ENCODE measurements at places on chromosomes 1 and 21.

DNA sequence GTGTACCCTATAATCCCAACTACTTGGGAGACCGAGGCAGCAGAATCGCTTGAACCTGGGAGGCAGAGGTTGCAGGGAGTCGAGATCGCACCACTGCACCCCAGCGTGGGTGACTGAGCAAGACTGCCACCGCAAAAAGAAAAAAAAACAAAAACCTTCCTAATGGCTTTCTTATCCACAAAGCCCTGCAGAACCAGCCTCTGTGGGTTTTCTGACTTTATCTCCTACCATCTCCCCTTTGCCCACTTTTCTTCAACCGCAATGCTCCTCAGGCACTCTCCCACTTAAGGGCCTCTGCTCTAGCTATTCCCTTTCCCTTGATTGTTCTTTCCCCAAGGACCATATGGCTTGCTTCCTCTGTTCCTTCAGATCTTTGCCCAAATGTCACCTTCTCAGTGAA lies 67.9 kb upstream of the PUM1 start:
- DNase-seq: no peak

GRCh38 chr1:58238846-58239245 lies 307.7 kb downstream of the OMA1 start:
- DNase-seq: no peak

DNA sequence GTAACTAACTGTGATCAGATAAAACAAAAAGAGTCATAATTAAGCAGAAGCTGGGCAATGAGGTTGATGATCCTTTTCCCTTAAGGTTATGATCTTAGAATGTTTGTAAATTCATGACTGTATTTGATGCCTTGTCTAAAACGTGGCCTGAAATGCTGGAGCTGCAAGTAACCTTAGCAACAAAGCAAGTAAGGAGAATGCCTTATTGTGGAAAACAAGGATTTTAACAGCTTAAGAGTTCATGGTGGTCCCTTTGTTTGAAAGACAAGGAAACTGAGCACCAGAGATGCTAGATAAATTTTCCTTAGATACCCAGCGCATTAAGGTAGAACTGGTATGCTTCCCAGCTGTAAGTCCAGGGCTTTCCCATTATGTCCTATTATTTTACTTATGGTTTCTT lies 25.7 kb upstream of the XPR1 start:
- DNase-seq: no peak

- no peak for DNase-seq
These were observed 176.7 kb upstream of the CTTNBP2NL start for GRCh38 chr1:112219267-112219666.

DNA sequence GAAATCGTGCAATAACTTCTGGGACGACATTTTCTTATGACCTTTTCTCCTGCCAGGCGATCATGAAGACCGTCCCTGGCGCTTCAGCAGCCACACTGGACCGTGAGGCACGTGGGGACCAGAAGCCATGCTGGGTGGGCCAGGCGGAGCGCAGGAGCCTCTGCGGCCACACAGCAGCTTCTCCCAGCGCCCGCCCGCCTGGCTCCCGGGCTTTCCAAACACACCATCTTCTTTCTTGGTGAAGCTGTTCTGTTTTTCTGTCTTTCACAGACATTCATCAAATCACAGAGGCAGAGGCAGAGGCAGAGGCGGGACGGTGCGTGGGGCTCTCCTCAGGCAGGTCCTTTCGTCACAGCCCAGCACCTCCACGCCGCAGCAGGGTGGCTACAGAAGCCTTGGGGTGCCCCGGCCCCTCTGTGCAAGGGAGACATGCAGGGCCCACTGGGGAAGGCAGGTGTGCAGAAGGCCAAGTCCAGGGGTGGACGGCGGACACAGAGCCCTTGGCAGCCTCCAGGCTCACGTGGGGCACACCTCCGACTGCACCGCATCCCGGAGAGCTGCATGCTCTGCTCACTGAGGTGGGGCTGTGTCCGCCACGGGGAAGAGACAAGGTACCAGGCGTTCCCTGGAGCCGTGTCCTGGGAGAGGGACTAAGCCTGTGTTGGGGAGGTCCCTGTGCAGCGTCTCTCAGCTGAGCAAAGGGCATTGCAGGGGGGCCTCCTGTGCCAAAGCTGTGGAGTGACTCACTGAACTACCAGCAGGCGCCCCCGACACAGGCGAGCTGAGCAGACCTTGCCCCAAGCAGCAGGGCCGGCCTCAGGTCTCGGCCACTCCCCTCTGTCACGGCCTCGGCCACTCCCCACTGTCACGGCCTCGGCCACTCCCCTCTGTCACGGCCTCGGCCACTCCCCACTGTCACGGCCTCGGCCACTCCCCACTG lies 2.6 kb upstream of the TMEM240 start:
- DNase-seq: no peak

DNA sequence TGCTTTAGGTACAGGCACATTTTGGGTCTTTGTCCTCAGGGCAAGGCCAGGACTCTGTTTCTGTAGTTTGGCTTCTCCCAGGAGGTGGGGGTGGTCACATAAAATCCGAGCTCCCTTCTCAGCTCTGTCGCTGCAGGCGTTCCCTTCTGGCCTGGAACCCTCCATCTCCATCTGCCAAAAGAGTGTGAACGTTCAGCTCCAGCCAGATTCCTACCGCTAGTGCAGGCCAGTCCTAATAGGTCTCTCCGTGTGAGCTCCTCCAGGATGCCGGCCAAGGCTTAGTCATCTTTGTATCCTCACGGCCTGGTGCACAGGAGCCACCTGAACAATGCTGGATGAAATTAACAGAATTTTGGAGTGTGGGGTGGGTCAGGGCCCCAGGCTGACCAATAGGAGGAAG lies 19.9 kb upstream of the KCNA10 start:
- no peak for DNase-seq

DNA sequence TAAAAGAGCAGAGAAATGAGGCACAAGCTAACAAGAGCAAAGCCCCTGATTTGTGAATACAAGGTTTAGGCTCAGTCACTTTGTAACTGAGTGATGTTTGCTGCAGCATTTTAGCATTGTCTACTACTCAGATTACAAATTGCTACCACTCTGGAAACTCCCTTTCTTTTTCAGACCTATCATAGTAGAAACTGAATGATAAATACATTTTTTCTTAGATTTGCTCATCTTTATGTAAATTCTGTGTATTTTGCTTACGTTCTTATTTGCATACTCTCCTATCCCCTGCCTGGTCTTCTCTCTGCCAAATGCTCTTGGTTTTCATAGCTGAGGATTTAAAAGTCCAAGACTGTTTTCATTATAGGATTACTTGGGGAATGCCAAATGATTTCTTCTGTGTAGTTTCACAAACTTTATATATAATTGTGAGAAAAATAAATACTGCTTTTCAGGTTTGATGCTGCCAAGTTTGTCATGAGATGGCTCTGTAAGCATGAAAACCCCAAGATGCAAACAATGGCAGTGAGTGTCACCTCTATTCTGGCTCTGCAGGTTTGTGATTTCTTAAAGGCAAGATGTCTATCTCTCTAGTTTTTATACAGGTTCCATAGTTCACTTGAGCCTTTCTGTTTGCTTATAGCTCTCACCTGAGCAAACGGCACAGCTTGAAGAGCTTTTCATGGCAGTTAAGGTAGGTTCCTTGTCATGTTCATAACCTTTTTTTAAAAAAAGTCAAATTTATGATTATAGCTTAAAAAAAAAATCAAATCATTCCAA lies 24.7 kb downstream of the ZYG11A start:
- DNase-seq: no peak

GRCh38 chr1:220652995-220653394 lies 37.2 kb upstream of the C1orf115 start:
- no peak for DNase-seq

DNA sequence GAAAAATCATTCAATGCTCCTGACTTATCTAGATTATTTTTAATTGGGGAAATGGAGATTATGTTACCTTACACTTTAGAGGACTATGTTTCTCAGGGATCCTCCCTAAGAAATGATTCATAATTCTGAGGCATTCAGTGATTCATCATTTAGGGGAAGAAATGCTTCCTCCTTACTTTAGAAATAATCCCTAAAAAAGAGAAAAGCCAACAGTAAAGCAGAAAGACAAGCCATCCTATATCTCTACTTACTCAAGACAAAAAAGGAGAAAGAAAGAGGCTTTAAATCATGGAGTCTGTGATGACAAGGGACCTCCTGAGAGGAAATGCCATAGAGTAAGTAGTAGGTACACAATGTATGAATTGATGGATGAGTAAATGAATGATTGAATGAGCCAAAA lies 137.0 kb downstream of the BRINP2 start:
- DNase-seq: peak; percentile 74

DNA sequence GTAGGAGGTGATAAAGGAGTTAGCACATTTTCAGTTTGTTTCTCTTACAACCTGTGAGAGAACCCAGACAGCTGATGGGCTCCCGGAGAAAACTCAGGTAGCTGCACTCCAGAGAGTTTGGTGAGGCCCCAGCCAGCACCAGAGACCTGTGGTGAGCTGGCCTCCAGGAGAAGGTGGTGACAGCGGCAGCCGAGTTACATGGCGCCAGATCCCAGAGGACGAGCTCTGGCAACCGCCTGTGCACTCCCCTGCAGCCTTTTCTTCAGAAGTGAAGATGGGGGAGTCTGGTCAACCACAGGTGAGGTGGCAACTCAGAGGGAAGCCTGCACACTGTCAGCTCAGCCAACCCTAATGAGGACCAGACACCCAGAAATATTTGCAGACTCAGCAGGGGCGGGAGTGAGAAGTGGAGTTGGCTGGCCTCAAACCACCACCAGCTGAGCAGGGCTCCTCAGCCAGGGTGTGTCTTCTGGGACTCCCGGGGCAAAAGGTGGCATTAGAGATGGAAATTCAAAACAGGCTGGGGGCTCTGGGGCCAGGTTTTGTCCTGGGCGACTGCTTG lies 209.7 kb downstream of the SETD4 start:
- DNase-seq: peak; percentile 51

DNA sequence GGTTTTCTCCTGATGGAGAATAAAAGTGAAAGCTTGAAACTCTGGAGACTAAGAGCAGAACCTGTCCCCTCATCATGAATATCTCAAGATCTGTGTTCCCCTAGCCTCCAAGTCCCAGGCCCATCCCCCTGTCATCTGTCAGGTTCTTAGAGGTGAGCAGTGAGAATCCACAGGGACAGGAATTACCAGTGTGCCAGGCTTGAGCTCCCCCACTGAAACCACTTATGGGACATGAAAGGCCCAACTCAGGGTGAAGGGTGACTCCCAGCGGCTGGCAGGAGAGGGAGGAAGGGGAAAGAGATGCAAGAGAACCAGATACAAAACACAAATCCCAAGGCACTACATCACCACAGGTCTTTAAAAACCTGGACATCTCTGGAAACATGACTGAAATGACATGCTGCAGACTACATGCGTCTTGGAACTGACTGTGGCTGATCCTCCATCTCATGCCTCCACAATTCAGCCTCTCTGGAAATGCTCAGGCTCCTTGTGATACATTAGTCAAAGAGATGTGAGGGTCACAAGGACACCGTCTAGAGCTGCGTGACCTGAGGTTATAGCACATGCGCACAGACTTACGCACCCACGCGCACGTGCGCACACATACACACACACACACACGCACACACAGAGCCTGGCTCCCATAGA lies 6.8 kb upstream of the LY9 start:
- DNase-seq: no peak

GRCh38 chr1:198631292-198631691 lies 7.5 kb upstream of the PTPRC start:
- DNase-seq: no peak

All from fibroblast of upper back skin (primary cell).